ENCODE measurements at places on chromosomes 12 and 14.
A peak's percentile ranks its signal among the peaks of the same experiment; 100 is the strongest.

DNA sequence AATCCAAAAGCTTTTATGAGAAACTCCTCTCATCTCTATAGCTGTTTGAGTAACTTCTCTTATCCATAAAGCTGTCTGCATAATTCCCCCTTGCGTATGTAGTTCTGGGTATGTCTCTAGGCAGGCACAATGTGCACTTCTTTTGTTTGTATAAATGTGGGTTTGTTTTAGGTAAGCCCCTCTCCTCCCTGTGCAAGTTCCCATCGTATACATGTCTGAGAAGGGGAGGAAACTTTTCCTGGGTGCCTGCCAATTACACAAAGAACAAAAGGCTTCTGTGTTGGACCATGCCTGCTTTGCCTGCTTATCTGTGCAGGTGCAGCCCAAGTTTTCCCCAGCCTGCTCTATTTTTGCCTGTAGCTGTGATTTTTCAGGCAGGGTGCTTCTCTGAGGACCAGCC is 96.7 kb downstream of the CCER1 start:
- DNase-seq: no peak

DNA sequence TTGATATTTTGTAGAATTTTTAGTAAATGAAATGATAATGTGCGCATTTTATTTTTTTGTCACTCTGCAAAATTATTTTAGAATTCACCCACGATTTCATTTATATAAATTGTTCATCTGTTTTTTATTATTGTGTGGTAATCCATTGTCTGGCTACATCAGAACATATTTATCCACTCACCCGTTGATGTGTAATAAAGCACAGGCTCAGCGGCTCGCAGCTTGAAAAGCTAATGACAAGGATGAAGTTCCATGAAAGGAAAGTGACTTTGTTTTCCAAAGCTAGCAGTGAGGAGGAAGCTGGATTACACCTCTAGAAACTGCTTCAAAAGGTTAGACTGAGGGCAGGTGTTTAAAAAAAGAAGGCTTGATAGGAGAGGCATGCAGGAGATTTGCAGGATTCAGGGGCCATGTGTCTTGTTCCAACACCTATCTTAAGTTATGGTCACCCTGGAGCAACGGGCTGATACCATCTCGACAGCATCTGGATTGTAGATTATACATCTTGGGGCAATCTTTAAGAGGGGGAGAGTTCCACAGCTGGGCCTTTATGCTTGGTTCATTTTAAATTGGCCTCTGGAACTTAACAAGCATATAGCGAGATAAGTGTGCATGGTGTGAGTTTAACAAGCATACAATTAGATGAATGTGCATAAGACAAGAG is 194.1 kb downstream of the TMTC3 start:
- no peak for DNase-seq

DNA sequence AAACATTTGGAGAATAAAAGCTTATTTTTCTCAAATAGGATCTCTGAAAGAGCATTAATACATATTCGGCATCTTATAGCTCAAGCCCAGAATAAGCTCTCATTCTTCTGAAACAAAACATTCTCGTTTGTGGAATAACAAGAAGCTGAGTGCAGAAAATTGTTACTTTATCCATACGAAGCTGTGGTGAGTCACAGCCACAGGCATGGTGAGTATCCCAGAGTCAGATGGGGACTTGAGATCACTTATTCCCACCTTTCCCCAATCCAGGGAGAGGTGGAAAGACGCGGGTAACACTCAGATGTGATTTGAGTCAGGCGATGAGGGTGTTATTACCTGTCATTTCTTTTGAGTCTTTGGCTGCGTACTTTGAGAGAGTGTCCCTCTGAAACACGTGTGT is 214.6 kb upstream of the TMEM132C start:
- peak; percentile 7 for DNase-seq

DNA sequence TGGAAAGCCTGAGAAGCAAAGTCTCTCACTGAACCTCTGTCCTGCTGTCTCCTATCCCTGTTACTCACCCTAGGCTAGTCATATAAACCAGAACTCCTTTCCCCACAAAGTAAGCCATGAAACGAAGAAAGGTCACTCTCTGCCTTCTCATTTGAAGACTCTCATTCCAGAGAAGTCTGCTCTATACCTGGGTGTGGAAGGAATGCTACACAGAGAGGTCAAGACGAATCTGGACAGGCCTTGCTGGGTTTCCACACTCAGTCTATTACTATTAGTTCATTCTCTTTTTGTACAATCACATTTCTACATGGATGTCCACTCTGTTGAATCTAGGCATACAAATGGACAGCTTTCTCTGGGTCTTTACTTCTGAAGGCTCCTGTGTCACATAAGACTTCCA is 2.4 kb upstream of the AEBP2 start:
- no peak for DNase-seq

GRCh38 chr12:19893514-19893913 is 454.2 kb downstream of the AEBP2 start:
- DNase-seq: no peak

DNA sequence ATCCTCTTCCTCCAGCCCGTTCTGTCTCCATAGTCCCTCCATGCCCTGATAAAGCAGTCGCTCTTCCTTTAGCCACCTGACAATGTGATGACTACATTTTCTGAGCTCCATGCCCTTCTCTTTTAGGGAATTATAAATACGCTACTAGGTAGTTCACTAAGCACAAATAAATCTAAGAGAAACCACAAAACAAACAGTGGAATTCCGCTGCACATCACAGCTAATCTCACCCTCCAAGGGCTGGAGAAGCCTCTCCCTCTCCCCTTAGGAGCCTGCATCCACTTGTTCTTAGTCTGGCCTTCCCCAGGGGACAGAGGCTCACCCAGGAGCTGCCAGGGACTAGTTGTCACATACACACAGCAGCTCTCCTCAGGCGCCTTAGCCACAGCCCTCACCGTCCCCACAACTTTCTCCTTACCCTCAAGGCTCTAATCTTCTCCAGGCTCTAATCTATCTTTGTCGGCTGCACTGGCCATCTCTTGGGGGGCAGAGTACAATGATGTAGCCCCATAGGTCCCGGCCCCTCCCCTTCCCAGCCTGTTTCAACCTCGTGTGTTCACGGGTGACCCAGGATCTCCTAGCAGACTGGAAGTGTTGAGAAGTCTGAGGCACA is 55.9 kb upstream of the GPR68 start:
- no peak for DNase-seq

- no peak for DNase-seq
Observed at GRCh38 chr14:69044965-69045555, 66.0 kb upstream of the ACTN1 start.

GRCh38 chr14:41806366-41806975 is 199.8 kb downstream of the LRFN5 start:
- no peak for DNase-seq

- no peak for DNase-seq
Observed at GRCh38 chr12:25249931-25250738, 594 bp downstream of the KRAS start.

DNA sequence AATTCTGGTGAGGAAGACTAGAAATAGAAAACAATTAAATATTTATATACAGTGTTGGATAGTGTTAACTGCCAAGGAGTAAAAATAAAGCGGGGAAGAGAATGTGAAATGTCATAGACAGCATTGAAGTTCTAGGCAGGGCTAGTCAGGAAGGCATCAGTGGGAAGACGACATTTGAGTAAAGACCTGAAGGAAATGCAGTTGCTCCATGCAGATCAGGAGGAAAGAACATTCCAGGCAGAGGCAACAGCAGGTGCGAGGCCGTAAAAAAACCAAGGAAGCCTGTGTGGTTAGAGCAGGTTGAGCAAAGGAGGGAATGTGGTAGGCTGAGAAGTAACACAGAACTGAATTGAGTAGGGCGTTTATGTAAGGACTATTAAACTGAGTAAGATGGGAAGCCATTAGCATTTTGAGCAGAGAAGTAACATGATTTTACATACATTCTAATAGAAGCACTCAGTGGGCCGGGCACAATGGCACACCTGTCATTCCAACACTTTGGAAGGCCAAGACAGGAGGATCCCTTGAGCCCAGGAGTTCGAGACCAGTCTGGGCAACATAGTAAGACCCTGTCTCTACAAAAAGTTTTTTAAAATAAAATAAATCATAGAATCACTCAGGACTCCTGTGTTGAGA is 14.9 kb downstream of the SLC35E3 start:
- DNase-seq: no peak

- DNase-seq: no peak
Observed at GRCh38 chr12:2634471-2634870, 160.3 kb upstream of the FKBP4 start.

GRCh38 chr14:88599761-88600439 is 37.1 kb downstream of the ZC3H14 start:
- DNase-seq: no peak

- no peak for DNase-seq
Observed at GRCh38 chr14:60253649-60254048, 4.6 kb downstream of the PPM1A start.

DNA sequence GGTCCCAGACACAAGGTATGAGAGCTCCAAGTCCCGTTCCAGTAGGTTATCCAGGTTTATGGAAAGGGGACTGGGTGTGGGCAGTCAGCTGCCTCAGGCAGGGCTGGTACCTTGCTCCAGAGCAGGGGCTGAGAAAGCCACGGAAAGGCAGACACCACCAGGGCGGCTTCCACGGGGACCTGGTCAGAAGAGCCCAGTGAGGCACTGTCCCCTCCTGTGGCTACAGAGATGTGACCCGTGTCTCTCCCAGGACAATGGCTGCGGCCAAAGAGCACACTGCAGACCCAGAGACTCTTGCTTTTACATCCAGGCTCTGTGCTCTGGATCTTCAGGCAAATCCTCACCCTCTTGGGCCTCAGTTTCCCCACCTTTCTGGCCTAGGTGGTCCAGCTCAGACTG is 8.8 kb downstream of the SERPINA4 start:
- DNase-seq: no peak

- DNase-seq: peak; percentile 92
Observed at GRCh38 chr12:116434155-116435011, 124.8 kb upstream of the MAP1LC3B2 start.

All from amniotic stem cell (primary cell).